ENCODE measurements at places on chromosomes 5 and 9. TPM values are rescaled to one million over a fixed set of nuclear protein-coding genes. Genes with fewer than 3 reads are reported as not detected.
A peak's percentile ranks its signal among the peaks of the same experiment; 100 is the strongest.

SHOC1 gene
- not detected for total RNA-seq

C5orf52 gene
- total RNA-seq, result not detected

NMUR2 gene
- 0.87 TPM for total RNA-seq

LHX3 gene
- total RNA-seq, result not detected

CDHR2 gene
- not detected for total RNA-seq

PDE8B gene
- total RNA-seq, result 0.12 TPM

- DNase-seq, result no peak
These were observed 69.9 kb downstream of the STK10 start for GRCh38 chr5:172117977-172118701.

GRCh38 chr9:134158753-134159392, 5.5 kb downstream of the RNU6ATAC start:
- DNase-seq, result no peak

GRCh38 chr9:69204849-69205248, 30.8 kb downstream of the TJP2 start:
- DNase-seq, result no peak

DNA sequence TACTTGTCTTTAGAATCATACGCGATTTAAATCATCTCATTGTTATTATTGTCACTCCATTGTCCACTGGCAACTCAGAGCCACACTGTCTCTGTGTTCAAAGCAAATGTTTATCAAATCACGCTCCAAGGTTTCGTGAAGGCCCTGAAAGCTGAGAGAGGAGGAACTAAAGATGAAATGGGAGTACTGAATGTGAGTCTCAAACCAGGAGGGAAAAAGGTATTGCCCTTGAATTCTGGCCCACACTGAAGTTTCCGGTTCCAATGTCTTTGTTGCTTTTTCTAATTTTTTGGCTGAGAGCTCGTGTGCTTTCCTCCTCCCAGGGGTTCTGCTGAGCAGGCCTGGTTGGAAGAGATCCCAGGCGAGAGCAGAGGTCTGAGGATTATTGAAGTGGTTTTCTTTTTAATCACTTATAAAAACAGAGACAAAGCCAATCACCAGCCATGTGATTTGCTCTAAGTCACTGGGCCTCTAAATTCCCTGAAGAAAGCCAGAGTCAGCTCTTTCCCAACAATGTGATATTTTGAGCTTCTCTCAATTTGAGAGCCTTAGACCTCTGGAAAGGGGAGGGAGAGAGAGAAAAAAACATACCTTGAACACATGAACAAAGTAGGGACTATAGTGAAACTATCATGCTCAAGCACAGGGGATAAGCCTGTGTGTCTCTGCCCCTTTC, 420.8 kb upstream of the GRAMD2B start:
- DNase-seq, result no peak

GRCh38 chr5:143290125-143290524, 113.4 kb downstream of the NR3C1 start:
- no peak for DNase-seq

DNA sequence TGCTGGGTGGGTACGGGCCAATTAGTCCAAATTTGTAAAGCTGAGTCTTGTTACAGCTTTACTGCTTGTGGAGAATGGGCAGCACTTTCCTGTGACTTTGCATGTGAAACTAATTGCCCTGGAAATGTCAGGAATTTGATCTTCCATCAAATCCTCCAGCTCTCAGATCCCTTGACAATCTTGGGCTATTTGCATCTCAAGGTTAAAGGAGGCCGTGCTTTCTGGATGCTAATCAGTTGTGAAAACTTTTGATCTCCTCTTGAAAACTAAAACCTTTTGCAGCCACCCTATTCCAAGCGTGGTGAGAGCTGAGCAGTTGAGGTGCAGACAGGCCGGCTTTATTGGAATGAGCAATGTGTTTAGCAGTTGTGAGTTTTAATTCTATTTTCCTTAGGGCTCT, 68.0 kb upstream of the CLINT1 start:
- DNase-seq, result no peak

DNA sequence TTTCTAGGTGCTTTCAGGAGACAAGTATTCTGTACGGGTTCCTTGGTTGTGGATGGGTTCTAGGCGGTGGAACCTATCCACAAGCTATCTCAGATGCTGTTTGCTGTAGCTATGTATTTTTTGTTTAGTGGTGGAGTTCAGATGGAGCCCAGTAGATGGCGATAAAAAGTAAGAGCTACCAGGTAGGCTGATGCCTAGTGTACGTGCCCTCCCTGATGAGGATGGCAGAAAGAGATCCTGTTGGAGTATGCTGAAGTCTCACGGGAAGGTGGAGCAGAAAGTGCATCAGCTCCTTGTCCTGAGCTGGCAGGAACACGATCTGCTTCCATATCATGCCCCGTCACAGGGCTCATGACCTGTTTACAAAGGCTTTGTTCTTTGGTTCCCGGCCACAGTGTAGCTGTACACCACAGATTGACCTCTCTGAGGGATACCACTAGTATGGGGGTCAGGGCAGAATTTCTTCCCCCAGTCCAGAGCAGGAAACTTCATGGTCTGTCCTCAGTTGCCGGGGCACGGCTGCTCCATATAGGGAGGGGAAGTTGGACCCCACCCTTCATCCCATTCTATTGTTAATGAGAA, 12.6 kb upstream of the UGT3A2 start:
- peak; percentile 22 for DNase-seq

GRCh38 chr9:3868466-3868865, 342.7 kb upstream of the RFX3 start:
- DNase-seq, result no peak

Data from glomerular endothelial cell (primary cell).